Activated B cell treated with CpG ODN at 0.5 μM for 24 hours (primary cell): ENCODE measurements at places on chromosomes 1 and 21. TPM values are rescaled to one million over a fixed set of nuclear protein-coding genes. Genes with fewer than 3 reads are reported as not detected.

Gene CFHR2
- not detected in 2 replicates for total RNA-seq

Gene RGS4
- total RNA-seq: not detected in 2 replicates

GRCh38 chr1:162336621-162337285 is 39.9 kb downstream of the SPATA46 start:
- no peak for DNase-seq

Gene TMEM50B
- total RNA-seq: 42.3 and 47.2 TPM in 2 replicates

GRCh38 chr1:66368261-66368660 is 165.7 kb upstream of the SGIP1 start:
- DNase-seq: no peak
